RPMI7951 (cell line): ENCODE measurements at places on chromosomes 2 and 18. TPM values are rescaled to one million over a fixed set of nuclear protein-coding genes. Genes with fewer than 3 reads are reported as not detected.

Gene GPR39
- total RNA-seq = 36.0 and 39.9 TPM in 2 replicates

Gene ST3GAL5
- total RNA-seq = 83.2 and 98.5 TPM in 2 replicates

Gene IL1RL1
- 0.10 TPM in 1 of 2 replicates, not detected in the other for total RNA-seq

Gene ARMC9
- total RNA-seq = 62.3 and 67.2 TPM in 2 replicates

Gene IL37
- total RNA-seq = 0.36 and 0.49 TPM in 2 replicates

Gene HOXD4
- 7.2 and 9.6 TPM in 2 replicates for total RNA-seq

Gene CXCR1
- not detected in 2 replicates for total RNA-seq

Gene PARD6G
- 0.24 and 0.68 TPM in 2 replicates for total RNA-seq

Gene MTLN
- total RNA-seq = 108 and 109 TPM in 2 replicates

Gene SMYD1
- total RNA-seq = not detected in 2 replicates

Gene CYTIP
- 0.72 and 1.8 TPM in 2 replicates for total RNA-seq

Gene DOK6
- total RNA-seq = not detected in 2 replicates

Gene CNGA3
- not detected in 2 replicates for total RNA-seq

Gene CNDP1
- not detected in 2 replicates for total RNA-seq

Gene VIT
- total RNA-seq = 0.88 and 2.9 TPM in 2 replicates

Gene MDH1B
- 1.2 TPM in 2 replicates for total RNA-seq

Gene UGT1A5
- total RNA-seq = not detected in 2 replicates

Gene CDK5R2
- total RNA-seq = 0.12 and 0.20 TPM in 2 replicates

Gene MAPK4
- total RNA-seq = not detected in 2 replicates

Gene EPB41L3
- total RNA-seq = 5.8 and 6.4 TPM in 2 replicates

Gene VWA3B
- 0.29 TPM in 1 of 2 replicates, not detected in the other for total RNA-seq

Gene ASTL
- not detected in 2 replicates for total RNA-seq

Gene NDUFB3
- total RNA-seq = 212 and 224 TPM in 2 replicates

Gene FAM124B
- not detected in 2 replicates for total RNA-seq

Gene DHRS9
- total RNA-seq = not detected in 2 replicates

Gene UGT1A4
- total RNA-seq = 0.12 TPM in 1 of 2 replicates, not detected in the other

Gene LRRC30
- not detected in 2 replicates for total RNA-seq

Gene BMP10
- total RNA-seq = not detected in 2 replicates

Gene TMEM178A
- total RNA-seq = 0.10 TPM in 1 of 2 replicates, not detected in the other

Gene MRO
- total RNA-seq = not detected in 2 replicates

Gene NYAP2
- total RNA-seq = not detected in 2 replicates

Gene SLC14A1
- 28.6 and 43.4 TPM in 2 replicates for total RNA-seq

Gene EHD3
- 19.9 and 20.0 TPM in 2 replicates for total RNA-seq

Gene AOX1
- 26.8 and 27.5 TPM in 2 replicates for total RNA-seq
